ENCODE measurements at places on chromosomes 6 and 20.

- no peak for DNase-seq
Observed at GRCh38 chr6:56531839-56532595, 110.7 kb downstream of the DST start.

DNA sequence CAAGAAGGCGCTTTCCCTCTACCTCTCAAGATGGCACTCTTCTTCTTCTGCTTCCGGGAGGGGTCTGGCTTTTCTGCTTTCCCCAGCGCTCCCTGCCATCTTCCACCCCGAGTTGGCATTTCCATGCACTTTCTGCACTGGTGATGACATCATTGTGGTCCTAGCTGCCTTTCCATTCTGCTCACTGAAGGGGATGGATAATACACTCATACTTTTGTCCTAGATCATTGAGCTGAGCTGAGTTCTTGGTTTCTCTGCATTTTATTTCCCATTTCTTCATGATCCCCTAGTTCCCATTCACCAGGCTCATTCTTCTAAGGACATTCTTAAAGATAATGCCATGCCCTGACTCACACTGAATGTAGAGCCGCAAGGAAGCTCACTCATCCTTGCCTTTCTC lies 96.7 kb downstream of the EDN1 start:
- no peak for DNase-seq

- no peak for DNase-seq
Observed at GRCh38 chr6:119077391-119077642, 1.1 kb downstream of the FAM184A start.

DNA sequence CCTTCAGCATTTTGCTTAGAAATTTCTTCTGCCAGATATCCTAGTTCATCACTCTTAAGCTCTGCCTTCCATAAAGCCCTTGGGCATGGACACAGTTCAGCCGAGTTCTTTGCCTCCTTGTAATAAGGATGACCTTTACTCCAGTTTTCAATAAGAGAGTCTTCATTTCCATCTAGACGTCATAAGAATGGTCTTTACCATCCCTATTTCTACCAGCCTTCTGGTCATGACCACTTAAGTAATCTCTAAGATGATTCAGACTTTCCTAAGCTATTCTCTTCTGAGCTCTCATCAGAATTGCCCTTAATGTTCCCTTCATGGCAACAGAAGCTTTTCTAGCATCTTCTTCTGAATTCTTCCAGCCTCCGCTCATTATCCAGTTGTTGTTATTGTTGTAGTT lies 126.1 kb downstream of the TFAP2C start:
- DNase-seq = no peak

DNA sequence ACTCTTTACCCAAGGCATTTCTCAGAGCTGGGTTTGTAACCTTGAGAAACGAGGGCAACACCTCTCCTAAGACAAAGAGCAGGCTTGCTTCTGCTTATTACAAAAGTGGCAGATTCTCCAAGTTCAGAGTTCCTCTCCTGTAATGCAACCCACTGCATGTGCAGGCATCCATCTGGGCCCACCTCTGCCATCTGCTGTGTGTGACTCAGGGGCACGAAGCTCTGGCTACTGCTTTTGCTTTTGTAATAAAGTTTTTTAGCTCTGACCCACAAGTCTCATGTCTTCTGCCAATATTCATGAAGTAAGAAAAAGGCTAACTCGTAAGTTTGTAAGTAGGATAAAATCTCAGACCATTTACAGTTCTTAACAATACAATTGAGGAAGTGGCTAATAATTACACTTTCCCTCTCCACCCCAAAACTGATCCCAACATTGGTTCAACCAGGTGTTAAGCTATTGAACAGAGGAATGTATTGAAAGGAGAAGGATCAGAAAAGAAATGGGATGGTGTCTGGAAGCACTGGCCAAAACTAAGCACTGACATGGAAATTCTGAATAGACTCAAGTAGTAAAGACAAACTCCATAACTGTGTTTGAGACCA lies 51.7 kb upstream of the SMLR1 start:
- DNase-seq = no peak

DNA sequence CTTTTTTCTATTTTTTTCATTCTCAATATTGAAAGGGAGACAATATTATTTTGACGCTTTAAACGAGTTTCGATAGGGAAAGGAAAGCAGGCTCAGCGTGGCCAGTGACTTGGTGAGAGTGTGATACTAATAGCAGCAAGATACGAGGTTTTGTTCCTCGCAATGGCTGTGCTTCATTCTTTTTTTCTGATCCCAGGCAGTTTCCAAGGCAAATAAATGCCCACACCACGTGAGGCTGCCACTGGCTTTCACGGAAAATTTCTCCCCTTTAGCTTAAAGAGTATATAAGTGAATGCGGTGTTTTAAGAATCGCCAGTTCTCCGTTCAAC lies 196.4 kb upstream of the ZNF184 start:
- no peak for DNase-seq

DNA sequence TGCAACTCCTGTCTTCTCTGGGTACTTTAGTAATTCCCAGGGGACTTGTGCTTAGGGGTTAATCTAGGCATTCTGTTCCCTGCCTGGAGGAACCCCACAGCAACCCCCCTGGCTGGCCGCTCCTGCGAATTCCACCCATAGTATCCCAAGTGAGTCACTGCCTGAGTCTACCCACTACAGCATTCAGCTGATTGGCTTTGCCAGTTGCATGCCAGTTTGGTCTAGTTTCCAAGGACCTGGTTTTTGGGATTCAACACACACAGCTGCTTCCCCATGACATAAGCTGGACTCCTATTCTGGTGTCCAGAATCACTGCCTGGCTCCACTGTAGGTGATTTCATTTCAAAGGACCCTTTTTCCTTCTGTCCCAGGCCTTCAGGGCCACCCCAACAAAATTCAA lies 40.3 kb downstream of the PLCG1 start:
- DNase-seq = no peak

DNA sequence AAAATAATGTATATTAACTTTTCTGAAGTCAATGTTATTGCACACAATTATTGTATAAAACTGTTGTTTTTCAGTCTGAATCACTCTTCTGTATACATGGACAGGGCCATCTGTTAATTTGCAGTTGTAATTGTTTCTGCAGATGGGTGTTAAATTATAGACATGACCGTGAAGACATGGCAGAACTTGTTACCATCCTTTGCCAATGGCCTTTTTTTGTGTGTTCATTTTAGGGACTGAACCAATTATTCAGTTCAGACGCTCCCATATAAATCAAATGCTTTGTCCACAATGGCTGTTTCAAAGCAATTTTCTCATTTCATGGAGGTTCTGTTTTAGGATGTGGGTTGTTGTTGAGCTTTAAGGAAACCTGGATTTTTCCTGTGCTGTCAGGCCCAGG lies 533.7 kb downstream of the DOK5 start:
- no peak for DNase-seq

DNA sequence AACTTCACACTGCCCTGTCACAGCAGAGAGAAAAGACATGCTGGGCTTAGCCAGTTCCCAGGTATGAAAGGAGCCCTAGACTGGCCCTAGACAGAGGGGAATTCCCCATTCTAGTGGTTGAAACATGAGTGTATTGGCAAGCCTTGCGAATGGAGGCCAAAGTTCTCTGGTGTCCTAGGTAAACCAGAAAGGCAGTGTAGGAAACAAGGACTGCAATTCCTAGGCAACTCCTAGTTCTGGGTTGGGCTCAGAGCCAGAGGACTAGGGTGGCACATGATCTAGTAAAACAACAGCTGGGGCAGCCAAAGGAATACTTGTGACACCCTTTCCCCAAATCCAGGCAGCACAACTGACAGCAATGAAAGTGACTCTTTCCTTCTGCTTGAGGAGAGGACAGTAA lies 265.0 kb upstream of the EPHA7 start:
- no peak for DNase-seq

DNA sequence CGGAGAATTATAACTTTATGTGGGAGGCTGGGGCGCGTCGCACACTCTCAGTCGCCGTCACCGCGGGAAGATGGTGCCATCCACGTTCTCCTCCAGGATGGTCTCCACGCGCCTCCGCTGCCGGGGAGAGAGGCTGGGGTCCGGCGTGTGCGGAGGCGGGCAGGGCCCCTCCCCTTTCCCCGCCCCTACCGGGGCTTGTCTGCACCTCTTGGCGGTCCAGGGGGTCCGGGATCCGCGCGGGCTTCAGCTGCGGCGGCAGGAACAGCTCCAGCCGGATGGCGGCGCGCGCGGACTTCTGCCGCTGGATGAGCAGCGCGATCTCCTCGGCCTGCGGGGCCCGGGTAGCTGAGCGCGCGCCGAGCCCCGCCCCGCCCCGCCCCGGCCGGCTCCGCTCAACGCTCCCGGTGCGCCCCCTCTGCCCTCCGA lies 807 bp downstream of the LKAAEAR1 start:
- peak; percentile 71 for DNase-seq

DNA sequence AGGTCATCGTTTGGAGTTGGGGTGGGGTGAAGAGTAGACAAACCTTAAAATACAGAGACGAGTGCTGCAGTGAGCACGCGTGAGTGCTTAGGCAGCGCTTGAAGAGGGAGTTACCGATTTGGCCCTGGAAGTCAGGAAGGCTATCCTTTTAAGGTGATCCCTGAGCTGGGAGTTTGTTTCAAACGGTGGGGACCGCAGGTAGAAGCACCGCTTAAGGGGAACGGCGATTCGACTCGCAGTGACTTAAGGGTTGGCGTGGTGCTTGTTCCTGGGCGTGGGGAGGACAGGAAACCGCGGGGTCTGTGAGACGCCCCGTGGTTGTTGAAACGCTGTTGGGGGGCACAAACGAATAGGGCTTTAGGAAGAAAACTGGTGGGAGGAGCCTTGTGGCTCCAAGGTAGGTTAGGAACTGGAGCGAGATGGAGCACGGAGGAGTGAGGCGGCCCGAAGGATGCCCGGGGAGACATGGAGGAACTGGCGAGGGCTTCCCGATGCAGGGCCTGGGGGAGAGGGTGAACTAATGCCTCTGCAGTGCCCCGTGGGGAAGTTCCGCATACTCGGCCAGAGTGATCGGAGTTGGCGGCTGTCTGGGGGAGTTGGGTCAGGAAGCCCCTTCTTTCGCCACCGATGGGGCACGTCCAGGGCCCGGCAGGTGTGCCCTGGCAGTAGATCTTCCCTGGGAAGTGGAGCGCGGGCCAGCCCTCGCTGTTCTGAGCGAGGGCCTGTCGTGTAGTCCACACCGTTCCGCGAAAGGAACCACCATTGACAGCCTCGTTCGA lies 1.3 kb upstream of the CDYL start:
- no peak for DNase-seq

DNA sequence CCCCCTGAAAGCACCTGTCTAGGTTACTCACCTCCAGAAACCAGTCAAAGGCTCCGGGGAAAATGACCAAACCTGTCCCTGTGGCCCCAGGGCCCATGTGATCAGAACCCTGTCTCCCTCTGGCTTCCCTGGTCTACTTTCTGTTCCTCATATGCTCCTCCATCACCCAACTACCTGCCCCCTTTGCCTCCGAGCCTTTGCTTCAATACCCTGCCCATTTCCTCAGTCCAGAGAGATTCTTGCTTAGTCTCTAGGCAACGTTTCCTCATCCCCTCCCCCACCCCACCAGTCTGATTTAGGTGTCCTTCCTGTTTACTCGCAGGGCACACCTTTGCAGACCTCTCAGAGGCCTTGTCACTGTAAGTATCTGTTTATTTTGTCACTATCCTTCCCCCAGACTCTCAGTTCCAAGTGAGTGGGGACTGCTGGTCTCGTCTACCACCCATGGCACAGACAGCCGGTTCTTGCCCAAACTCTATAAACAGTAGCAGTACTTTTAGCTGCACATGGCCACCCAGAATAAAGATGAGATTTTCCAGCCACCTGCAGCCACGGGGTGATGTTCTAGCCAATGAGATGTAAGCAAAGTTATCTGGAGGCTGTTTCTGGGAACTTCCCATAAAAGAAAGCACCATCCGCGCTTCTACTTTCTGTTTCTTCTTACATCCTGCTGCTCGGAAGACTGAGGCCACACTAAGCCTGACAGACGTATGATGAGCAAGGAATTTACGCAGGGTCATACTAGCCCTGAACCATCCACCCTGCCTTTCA lies 13.3 kb downstream of the ELOVL5 start:
- no peak for DNase-seq

GRCh38 chr6:152461556-152461955 lies 175.6 kb downstream of the SYNE1 start:
- DNase-seq = no peak

- no peak for DNase-seq
Observed at GRCh38 chr20:37988306-37988954, 44.8 kb downstream of the TTI1 start.

DNA sequence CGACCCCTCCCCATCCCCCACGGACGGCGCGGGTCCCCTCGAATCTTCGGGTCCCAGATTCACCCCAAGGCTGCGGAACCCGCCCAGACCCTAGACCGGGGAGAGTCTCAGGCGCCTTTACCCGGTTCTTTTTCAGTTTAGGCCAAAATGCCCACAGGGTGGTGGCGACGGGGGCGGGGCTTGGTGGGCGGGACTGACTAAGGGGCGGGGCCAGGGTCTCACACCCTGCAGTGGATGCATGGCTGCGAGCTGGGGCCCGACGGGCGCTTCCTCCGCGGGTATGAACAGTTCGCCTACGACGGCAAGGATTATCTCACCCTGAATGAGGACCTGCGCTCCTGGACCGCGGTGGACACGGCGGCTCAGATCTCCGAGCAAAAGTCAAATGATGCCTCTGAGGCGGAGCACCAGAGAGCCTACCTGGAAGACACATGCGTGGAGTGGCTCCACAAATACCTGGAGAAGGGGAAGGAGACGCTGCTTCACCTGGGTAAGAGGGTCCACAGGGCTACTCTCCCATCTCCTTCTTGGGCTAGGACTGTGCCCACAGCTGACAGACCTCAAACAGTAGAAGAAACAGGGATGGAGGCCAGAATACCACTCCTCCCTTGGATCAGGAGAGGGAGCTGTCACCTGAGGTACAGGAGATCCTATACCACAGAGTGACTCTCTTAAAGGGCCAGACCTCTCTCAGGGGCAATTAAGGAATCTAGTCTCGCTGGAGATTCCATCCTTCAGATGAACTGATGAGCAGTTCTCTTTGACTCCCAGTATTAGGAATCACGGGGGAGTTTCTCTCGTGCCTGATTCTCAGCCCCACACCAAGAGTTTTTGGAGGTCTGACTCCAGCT lies 942 bp downstream of the HLA-E start:
- DNase-seq = no peak

DNA sequence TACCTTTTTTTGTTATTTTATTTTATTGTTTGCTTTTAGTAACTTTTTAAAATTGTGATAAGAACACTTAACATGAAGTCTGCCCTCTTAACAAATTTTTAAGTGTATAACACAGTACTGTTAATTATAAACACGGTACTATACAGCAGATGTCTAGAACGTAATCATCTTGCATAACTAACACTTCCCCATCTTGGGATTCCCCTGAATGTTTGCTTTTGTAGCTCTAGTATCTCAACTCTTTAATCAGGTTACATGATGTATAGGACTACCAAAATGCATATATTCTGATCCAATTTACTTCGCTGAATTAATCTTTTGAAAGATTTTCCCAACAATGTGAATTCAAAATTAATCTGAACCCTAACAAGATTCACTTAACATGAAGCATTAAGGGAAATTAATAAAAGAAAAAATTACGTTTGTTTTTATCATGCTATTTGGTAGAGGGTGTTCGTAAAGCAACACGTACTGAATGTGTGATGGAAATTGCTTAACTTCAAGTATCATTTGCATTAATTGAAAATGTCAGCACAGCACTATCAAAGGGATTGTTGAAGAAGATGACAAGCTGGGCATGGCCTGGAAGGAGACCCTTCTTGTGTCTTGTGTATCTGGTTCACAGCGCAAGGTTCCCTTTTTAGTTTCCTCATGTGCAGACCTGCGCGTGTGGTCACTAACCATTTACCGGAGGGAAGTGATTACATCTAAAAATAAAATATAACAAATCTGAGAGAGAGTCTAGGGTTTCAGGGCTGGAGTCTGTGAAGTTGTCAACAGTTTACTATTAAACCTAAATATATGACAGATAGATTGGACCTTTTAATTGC lies 15.2 kb downstream of the COL19A1 start:
- peak; percentile 7 for DNase-seq
